ENCODE measurements at places on chromosomes 13 and 19. TPM values are rescaled to one million over a fixed set of nuclear protein-coding genes. Genes with fewer than 3 reads are reported as not detected.

The ABCC4 gene
- 9.0 TPM for total RNA-seq

The HSH2D gene
- under 0.01 TPM for total RNA-seq

The PSG11 gene
- total RNA-seq, result not detected

GRCh38 chr19:18514800-18515682 is 6.8 kb downstream of the ELL start:
- DNase-seq, result no peak

DNA sequence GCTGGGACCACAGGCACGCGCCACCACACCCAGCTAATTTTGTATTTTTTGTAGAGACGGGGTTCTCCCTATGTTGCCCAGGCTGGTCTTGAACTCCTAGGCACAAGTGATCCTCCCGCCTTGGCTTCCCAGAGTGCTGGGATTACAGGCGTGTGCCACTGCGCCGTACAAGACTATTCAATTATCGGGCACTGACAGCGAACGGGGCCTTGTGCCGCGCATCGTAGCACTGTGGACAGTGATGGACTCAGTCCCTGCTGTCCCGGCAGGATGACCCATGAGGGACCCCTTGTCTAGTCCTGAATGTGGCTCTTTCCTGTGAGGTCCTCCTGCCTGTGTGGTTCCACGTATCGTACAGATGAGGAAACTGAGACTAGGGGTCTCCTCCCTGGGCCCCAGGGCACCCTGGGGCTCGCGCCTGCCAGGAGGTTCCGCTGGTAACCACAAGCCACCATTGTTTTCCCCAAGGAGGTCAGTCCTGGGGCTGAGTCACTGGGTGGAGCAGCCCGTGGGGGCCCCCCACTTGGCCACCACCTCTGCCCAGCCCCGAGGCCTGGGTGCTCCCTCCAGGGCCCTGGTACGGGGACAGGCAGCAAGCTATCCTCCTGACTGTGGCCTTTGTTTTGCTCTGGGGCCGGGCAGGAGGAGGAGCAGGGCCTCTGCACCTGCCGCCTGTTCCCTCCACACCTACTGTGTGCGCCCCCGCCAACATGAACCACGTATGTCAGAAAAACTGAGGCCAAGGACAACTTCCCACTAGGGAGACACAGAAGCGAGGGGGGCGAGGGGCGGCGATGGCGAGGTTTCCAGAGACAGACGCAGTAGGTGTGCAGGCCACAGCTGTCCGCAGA is 2.9 kb upstream of the TCF3 start:
- no peak for DNase-seq

DNA sequence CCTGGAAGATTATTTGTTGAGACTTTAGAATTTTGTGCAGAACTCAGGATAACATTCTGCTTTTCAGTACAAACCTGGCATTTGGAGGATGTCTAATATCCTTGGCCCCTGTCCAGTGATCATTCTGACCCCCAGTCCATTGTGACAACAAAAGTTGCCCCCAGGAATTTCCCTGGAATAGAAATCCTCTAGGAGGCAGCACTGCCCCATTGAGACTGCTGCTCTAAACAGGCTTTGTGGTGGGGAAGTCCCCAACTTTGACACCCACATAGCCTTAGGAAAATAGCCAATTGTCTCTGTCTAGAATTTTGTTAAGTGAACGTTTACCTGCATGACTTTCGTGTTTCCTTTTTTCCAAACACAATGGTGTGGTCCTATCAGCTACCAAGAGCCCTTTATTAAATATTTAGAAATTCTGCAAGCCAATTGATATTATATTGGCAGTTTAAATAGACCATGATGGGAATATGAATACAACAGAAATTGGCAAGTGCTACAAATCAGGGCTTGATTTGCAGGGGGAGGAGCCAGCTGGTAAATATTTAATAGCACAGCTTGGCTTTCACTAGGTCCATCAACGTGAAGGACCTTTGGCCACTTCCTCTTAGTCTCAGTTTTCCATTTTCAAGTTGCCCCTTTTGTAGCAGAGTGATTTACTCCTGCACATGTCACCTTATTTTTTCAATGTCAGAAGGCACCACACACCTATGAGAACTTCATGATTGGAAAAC is 451.7 kb downstream of the EFNB2 start:
- DNase-seq, result peak; percentile 24

GRCh38 chr13:76316998-76317527 is 569.1 kb downstream of the KCTD12 start:
- no peak for DNase-seq

Data from frontal cortex (tissue), 4 donors.